ENCODE measurements at places on chromosomes 6 and 20. TPM values are rescaled to one million over a fixed set of nuclear protein-coding genes. Genes with fewer than 3 reads are reported as not detected.

DNA sequence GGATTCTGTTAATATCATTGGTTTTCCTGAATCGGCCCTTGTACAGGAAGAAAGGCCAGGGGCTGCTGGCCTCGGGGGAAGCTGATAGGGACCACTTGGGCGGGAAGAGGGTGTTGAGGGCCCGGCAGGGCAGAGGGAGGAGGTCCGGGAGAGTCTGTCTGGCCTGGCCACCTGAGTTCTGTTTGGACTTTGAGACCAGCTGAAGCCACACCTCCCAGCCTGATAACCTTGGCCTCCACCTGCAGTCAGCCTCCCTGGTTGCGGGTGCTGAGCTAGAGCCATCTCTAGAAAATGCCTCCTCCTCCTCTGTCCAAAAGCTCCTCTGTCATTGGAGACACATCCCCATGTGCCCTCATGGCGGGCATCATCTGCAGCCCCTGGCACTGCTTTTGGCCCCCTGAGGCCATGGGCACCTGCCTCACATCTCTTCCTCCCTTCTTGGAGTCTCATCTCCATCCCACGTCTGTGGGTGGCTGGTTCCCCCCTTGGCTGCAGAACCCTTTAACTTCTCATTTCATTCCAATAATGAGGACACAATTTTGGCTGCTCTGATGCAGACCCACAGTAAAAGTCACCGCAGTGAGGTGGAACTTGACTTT, 16.6 kb downstream of the APCDD1L start:
- DNase-seq = no peak

The OR2B3 gene
- total RNA-seq = not detected

The KDM1B gene
- 7.2 TPM for total RNA-seq

DNA sequence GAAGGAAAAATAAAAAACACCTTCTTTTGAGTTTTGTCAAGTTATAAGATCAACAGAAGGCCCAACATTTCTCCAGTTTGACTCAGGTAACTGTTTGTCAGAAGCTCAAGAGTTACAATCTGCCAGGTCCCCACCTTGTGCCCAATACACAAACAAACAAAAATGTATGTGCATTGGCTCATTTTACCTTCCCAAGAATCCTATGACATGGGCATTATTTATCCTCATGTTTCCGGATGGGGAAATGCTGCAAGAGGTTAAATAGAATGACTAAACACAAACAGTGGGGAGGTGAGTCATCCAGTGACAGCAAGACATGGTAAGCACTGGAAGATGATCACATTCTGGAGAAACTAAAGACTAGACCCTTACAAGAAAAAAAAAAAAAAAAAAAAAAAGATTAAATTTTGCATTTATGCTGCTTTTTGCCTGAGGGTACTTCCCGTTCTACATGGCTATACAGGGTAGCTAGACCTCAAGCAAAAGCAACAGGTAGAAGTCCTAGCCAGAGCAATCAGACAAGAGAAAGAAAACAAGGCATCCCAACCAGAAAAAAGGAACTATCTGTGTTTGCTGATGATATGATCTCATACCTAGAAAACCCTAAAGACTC, 23.6 kb upstream of the ANKRD60 start:
- no peak for DNase-seq

The CALHM5 gene
- total RNA-seq = not detected

DNA sequence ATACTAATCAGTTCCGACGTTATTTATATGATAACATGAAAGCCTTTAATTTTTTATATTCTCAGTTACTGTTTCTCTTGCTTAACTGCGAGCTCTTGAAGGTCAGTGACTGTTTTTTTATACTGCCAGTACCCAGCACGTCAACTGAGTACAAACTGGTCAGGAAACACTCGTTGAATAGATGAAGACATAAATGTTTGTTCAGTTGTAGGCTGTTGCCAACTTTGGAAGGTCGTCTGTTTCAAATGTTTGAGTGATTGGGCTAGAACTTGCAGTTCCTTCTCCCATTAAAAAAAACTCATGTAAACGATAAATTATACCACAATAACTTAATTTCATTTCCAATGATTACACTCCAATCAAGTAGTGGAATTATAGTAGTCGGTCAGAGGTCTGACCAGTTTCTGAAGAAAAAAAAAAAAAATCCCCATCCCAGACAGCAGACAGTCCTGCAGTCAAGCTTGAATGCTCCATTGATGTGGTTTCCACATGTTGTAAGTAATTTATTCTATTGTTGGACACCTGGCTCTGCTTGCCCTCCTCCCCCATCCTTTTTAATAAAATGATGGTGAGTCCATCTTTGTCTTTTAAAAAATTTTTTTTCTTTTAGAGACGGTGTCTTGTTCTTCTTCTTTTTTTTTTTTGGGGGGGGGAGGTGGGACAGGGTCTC, 81.1 kb downstream of the SASH1 start:
- DNase-seq = no peak

GRCh38 chr6:44224029-44224964, 902 bp downstream of the SLC29A1 start:
- no peak for DNase-seq

DNA sequence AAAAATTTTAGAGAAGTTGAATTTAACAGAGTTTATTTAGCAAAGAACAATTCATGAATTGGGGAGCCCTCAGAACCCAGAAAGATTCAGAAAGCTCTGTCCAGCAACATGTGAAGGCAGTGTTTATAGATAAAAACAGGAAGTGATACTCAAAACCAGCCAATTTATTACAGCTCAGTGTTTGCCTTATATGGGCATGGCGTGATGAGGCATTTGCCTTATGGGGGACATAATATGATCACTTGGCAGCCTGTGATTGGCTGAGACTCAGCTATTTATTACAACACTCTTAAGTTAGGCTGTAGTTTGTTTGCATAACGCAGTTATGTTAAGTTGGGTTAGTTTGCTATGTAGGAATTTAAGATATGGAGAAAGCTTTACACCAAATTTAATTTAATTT, 11.5 kb downstream of the HLA-DPA1 start:
- DNase-seq = no peak

DNA sequence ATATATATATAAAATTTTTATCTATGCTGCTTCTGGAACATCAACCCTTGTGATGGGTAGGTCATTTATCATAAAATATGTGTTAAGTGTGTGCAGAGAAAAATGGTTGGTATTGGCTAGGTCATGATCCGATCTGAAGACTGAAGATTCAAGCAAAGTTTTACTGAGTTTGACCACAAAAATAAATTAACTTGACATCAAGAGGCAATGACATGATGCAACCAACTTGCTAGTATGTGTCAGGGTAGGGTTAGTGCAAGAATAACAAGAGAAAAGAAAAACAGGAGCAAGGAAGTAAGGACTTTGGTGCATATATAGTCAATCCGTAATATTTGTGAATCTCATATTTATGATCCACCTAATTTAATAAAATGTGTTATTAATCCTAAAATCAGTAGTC, 1202.0 kb upstream of the ADGRB3 start:
- DNase-seq = no peak

The DUSP15 gene
- not detected for total RNA-seq

The TSBP1 gene
- total RNA-seq = not detected

- peak; percentile 12 for DNase-seq
Observed at GRCh38 chr6:42450477-42451332, 1.0 kb downstream of the TRERF1 start.

The LSM2 gene
- 136 TPM for total RNA-seq

DNA sequence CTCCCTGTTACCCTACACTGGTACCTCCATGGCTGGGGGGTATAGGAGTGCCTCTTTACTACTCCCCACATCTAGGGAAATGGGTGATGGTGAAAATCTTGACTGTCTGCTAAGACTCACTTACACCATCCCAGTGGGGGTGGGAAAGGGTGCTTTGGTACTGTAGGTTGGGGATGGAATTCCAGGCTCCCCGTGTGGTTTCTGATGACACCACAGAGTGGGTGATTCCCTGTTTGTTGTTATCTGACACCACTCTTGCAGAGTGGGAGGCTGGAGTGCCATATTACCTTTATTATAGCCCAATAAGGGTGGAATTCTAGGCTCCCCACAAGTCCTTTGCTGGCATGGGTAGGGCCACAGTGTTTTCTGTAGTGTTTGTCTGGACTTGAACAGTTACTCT, 264.6 kb upstream of the MAN1A1 start:
- no peak for DNase-seq

Measured in activated T-helper 1 cell treated with anti-CD3 and anti-CD28 coated beads, Interleukin-12 subunit alpha, Interleukin-12 subunit beta, Interleukin-2, Interleukin-4 antibody, amounts not matched to agents 30 ng/mL and 10 ng/mL and 1 ng/mL, durations not matched to agents 14 hours and 24 hours and 36 hours (primary cell).